Aorta (tissue), 5 donors: ENCODE measurements at places on chromosomes 12 and 14.

DNA sequence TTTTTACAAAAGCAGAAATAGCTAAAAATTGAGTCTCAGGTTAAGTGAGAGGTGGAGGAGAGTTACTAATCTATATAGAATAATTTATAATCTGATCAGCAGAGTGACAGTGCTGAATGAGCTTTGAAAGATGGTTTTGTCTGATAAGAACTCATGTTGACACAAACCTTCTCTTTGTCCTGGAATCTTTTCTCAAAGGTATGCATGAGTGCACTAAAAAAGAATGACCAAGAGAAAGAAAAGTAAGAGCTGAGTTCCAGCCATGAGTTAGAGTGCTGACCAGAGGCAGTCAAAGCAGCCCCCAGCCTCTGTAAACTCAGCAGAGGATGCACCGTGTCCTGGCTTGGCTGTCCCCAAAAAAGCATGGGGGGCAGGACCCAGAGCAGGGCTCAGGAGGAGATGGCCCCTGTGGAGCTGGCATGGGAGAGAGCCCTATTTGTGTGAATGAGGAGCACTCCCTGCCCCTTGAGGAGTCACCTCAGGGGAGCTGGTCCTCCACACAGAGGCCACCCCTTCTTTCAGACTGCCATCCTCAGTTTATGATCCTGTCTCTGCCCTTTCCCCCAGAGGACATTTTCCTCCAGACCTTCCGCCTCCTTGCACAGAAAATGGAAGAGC is 129.8 kb downstream of the SEC23A start:
- DNase-seq, result no peak
- H3K4me3 ChIP-seq, result no peak overlapping the region
- H3K36me3 ChIP-seq, result no peaks in the 10 kb centered on the region
- no peaks in the 10 kb centered on the region for H3K4me1 ChIP-seq

DNA sequence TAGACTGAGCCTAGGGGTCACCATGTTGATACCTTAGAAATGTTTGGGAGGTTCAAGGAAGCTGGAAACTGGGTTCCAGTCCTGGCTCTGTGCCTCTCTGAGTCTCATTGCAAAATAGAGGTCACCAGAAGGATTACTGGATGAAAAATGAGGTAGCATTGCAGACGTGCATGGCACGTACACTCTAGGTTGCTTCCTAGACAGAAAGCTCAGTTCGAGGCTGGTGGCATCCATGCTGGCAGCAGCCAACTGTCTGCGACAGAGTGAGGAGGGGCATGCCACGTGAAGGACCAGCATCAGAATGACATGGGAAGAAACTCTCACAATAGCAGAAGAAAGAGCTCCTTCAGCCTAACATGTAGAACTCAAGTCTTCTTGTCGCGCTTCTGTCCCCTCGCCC is 4.6 kb upstream of the CYP46A1 start:
- no peak overlapping the region for H3K27ac ChIP-seq
- no peaks in the 10 kb centered on the region for H3K4me1 ChIP-seq
- no peaks in the 10 kb centered on the region for H3K27me3 ChIP-seq
- H3K36me3 ChIP-seq, result no peaks in the 10 kb centered on the region
- no peak overlapping the region for H3K4me3 ChIP-seq

GRCh38 chr12:20404576-20405346 is 36.4 kb downstream of the PDE3A start:
- DNase-seq, result peak; percentile 52
- H3K27me3 ChIP-seq, result no peaks in the 10 kb centered on the region
- H3K4me1 ChIP-seq, result peaks cover 3% of the 10 kb centered on the region
- no peak overlapping the region for H3K27ac ChIP-seq
- no peaks in the 10 kb centered on the region for H3K36me3 ChIP-seq

- no peaks in the 10 kb centered on the region for H3K4me1 ChIP-seq
- DNase-seq, result no peak
- no peaks in the 10 kb centered on the region for H3K36me3 ChIP-seq
- H3K4me3 ChIP-seq, result no peak overlapping the region
- H3K27me3 ChIP-seq, result no peaks in the 10 kb centered on the region
- H3K27ac ChIP-seq, result no peak overlapping the region
These were observed 118.3 kb downstream of the CCER1 start for GRCh38 chr12:90836689-90837088.

- no peaks in the 10 kb centered on the region for H3K4me1 ChIP-seq
- H3K4me3 ChIP-seq, result no peak overlapping the region
- no peak overlapping the region for H3K27ac ChIP-seq
- no peak for DNase-seq
- no peaks in the 10 kb centered on the region for H3K36me3 ChIP-seq
- no peaks in the 10 kb centered on the region for H3K27me3 ChIP-seq
These were observed 28.3 kb upstream of the SLC5A8 start for GRCh38 chr12:101238306-101238705.

GRCh38 chr12:113647048-113647447 is 175.4 kb upstream of the LHX5 start:
- no peak for DNase-seq
- H3K27me3 ChIP-seq, result no peaks in the 10 kb centered on the region
- no peaks in the 10 kb centered on the region for H3K36me3 ChIP-seq
- no peaks in the 10 kb centered on the region for H3K4me1 ChIP-seq
- H3K27ac ChIP-seq, result no peak overlapping the region
- H3K4me3 ChIP-seq, result no peak overlapping the region

GRCh38 chr14:29892327-29892726 is 35.3 kb downstream of the PRKD1 start:
- H3K4me1 ChIP-seq, result peaks cover 2% of the 10 kb centered on the region
- H3K36me3 ChIP-seq, result no peaks in the 10 kb centered on the region
- no peak overlapping the region for H3K27ac ChIP-seq
- DNase-seq, result no peak

DNA sequence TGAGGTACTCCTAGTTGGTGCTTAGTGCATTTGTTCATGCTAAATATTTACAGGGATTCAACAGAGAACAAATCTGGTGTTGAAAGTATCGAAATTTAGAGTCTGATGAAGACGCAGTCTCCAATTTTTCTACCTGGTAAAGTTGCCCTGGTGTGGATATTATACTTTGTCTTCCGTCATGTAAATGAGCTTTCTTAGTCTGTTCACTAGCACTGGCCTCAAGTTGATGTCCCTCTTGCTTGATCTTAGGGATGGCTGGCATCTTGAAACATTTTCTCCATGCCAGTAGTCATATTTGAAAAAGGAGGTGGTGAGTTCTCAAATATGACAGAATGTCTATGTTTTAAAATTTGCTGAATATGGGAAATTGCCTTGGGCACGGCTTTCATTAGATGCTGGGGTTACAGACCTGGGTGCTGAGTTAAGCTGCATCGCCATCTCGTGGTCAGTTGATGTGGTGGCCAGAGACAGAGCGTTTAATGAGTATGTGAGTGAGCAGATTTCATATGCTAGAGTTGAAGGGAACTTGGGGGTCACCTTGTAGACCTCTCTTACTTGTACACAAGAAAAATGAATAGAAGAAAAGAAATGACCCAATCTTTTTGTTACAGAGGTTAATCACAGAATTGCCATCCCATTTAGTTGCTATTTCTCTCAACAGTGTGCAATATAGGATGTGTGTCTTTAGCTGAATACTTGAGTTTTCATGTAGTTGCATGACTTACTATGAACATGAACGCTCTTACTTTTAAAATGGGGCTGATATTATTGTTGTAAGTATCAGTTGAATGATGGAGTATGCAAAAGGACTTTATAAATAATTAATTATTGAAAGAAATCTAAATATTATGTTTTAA is 172.8 kb upstream of the DCN start:
- H3K27ac ChIP-seq, result no peak overlapping the region
- H3K4me1 ChIP-seq, result no peaks in the 10 kb centered on the region
- no peaks in the 10 kb centered on the region for H3K27me3 ChIP-seq
- peak; percentile 77 for DNase-seq

DNA sequence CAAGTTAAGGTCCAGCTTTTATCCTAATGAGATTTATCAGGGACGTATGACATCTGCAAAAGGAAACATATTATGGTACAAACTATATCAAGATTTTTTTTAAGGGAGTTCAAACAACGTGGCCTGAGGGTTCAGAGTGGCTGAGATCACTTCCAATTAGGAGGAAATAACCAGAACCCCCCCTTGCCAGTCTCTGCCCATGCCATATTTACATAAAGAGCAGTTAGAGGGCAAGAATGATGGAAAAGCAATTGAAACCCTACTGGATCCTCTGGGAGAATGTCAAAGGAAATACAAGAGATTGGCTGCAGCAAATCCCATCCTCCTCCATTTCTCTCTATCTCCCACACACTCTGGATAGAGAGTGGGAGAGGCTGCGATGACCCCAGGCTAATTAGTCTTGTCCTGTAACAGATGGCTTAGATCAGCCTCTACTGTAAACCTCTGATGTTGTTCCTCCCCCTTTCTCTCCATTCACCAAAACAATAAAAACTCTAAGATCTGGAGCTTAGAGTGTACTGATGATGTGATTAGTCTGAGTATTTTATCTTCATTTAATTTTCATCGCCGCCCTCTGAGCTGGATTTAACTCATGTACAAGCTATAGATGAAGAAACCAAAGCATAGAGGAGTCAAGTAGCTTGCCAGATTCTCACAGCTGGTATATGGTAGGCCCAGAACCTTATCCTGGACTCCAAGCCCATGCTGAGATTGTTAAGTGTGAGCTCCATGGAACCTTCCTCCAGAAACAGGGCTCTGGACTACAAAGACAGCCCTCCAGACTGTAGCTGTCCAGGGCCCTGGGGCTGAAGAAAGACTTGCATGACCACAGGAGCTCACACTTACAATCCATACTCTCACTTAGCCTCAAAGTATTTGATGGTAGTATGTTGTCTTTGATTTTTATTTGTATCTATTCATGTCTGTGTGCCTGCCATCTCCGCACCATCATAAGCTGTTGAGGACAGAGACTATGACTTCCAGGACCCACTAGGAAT is 54.1 kb upstream of the GNG2 start:
- H3K27ac ChIP-seq, result no peak overlapping the region
- no peak overlapping the region for H3K4me3 ChIP-seq
- H3K27me3 ChIP-seq, result no peaks in the 10 kb centered on the region
- no peaks in the 10 kb centered on the region for H3K4me1 ChIP-seq

DNA sequence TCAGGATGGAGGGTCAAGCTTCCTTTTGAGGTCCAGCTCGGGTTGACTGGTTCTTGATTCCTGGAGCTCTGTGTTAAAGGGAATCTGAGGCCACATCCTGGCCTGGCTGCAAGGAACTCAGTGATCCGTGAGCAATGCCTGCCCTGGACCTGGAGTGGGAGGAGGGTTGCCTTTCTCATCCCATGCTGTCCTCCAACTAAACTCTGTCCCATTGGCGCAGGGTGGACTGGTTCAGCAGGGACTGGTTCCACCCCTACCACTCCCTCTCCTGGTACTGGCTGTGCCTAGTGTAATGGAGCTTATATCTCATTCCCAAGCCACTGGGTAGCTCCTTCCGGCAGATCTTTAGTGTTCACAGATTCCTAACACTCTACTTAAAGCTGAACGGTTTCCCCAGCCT is 3.9 kb upstream of the CMKLR1 start:
- no peaks in the 10 kb centered on the region for H3K36me3 ChIP-seq
- H3K4me3 ChIP-seq, result no peak overlapping the region
- DNase-seq, result no peak
- no peaks in the 10 kb centered on the region for H3K27me3 ChIP-seq
- H3K27ac ChIP-seq, result peak overlapping the region; percentile 56

GRCh38 chr12:2794191-2794735 is 507 bp upstream of the FKBP4 start:
- H3K27me3 ChIP-seq, result no peaks in the 10 kb centered on the region
- H3K4me3 ChIP-seq, result peak overlapping the region; percentile 58
- DNase-seq, result no peak
- peaks cover 3% of the 10 kb centered on the region for H3K4me1 ChIP-seq
- H3K36me3 ChIP-seq, result no peaks in the 10 kb centered on the region
